ENCODE measurements at places on chromosomes 3 and 15. TPM values are rescaled to one million over a fixed set of nuclear protein-coding genes. Genes with fewer than 3 reads are reported as not detected.

HGD gene
- 27.7 TPM for total RNA-seq

ADAMTS17 gene
- total RNA-seq: 13.8 TPM

CYP1A1 gene
- total RNA-seq: not detected

UBAP1L gene
- 1.5 TPM for total RNA-seq

EFCAB12 gene
- 0.94 TPM for total RNA-seq

RBP2 gene
- 7.5 TPM for total RNA-seq

XYLB gene
- total RNA-seq: 4.6 TPM

NXPE3 gene
- total RNA-seq: 2.6 TPM

FAM162A gene
- 39.1 TPM for total RNA-seq

CXCR6 gene
- 0.08 TPM for total RNA-seq

CDHR4 gene
- total RNA-seq: not detected

GOLGA6D gene
- total RNA-seq: not detected

TICRR gene
- total RNA-seq: 0.18 TPM

CKMT1A gene
- 3.9 TPM for total RNA-seq

LMOD3 gene
- total RNA-seq: not detected

LSAMP gene
- 0.87 TPM for total RNA-seq

CLDN1 gene
- 24.3 TPM for total RNA-seq

NECTIN3 gene
- total RNA-seq: 5.1 TPM

SPINT1 gene
- 123 TPM for total RNA-seq

STXBP5L gene
- 0.31 TPM for total RNA-seq

LRRC2 gene
- total RNA-seq: 0.61 TPM

C3orf49 gene
- not detected for total RNA-seq

DUOX2 gene
- total RNA-seq: 0.79 TPM

EAF1 gene
- total RNA-seq: 8.5 TPM

CPNE9 gene
- not detected for total RNA-seq

VIPR1 gene
- 1.0 TPM for total RNA-seq

SERPINI2 gene
- total RNA-seq: 376 TPM

NUP210 gene
- 8.8 TPM for total RNA-seq

ITIH3 gene
- 0.49 TPM for total RNA-seq

CHRNA7 gene
- 1.9 TPM for total RNA-seq

PPP4R2 gene
- total RNA-seq: 23.6 TPM

AADAC gene
- 43.7 TPM for total RNA-seq

DPH3 gene
- 6.8 TPM for total RNA-seq

ERICH6 gene
- total RNA-seq: not detected

SAMMSON gene
- total RNA-seq: not detected

CNTN3 gene
- total RNA-seq: 2.9 TPM

DISP2 gene
- 0.14 TPM for total RNA-seq

SKOR1 gene
- total RNA-seq: 0.46 TPM

RNU5B-1 gene
- 21.6 TPM for total RNA-seq

Data from pancreas (tissue), 10 donors.